ENCODE measurements at places on chromosomes 2 and 18.

- DNase-seq: no peak
These were observed 341.1 kb downstream of the BCL11A start for GRCh38 chr2:60212181-60212945.

DNA sequence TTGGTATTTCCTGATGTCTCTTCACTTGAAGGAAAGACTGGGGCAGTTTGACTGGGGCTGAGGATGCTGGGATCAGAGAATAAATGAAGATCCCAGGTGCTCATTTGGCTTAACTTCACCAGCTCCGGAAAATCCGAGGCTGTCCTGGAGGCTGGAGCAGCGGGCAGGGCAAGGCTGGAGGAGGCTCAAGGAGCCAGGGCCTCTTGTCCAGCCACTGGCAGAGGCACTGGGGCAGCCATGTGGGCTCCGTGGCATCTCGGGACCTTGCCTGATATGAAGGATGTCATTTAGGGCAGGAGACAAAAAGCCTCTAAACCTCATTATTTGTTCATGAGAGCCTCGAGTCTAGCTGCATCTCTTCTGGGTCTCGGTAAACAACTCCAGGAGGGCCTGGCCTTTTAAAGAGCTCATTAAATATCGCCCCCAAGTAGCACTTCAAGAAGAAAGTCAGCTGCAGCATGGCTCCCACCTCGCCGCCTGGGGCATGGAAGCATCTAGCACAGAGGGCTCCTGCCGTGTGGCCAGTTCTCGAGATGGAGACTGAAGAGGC is 13.5 kb upstream of the GPR55 start:
- DNase-seq: no peak

DNA sequence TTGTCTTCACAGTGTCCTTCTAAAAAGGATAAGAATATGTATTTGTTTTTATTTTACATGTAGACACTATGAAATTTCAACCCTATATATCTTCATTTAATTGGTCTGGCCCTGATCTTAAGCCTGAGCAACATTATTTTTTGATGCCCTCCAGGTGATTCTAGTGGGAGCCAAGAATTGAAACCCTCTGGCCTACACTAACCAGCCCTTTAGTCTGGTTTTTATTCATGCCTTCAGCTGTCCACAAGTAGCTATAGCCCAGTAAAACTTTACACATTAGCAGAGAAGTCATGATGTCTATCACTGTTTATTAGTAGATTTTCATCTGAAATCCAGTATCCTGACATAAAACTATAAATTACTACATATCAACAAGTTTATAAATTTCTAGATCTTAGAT is 52.7 kb upstream of the UBXN4 start:
- no peak for DNase-seq

DNA sequence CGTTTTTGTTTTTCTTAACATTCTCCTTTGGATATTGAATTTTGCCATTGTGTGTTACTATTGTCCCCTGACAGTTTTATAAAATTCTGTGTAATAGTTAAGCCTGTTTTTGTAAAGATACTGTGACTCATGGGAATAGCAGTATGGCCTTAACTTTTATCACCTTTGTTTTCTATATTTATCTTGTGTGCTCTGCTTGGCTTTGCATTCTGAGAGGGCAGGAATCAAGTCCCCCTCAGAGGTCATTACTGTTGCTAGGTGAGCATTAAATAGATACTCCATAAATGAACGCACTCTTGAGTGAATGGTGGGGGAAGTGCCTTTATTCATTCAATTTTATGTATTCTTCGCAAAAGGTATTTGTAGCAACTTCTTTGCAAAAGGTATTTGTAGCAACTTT is 160.0 kb downstream of the PHLPP1 start:
- DNase-seq: no peak
